EH (cell line): ENCODE measurements at places on chromosomes 1 and 21.

DNA sequence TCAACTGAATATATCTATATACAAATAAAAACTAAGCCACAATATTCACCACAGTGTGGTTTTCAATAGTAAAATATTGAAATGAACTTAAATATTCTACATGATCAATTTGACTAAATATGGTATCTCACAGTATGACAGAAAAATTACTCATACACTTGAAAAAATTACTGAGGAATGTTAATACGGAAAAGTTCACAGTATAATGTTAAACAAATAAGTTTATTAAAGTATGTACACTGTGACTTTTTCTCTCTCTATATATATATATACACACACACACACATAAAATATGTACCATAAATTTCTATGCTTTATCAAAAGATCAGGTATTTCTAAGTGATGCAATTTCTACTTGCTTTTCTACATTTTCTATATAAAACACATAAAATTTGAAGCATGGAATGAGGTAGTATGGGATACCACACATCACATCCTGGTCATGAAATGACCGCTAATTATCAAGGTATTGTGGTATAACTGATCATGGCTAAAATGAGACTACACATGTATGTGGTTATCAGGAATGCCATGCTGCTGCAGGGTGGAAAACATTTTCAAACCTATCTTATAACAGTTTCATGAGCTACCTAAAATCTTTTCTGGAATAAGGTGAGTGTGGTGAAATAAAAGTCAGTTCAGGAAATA is 102.3 kb downstream of the CDC42BPA start:
- DNase-seq = peak; percentile 17

GRCh38 chr1:187654635-187655034 is 825.9 kb downstream of the PLA2G4A start:
- no peak for DNase-seq

- DNase-seq = peak; percentile 2
Observed at GRCh38 chr1:176939993-176940392, 224.5 kb downstream of the ASTN1 start.

- no peak for DNase-seq
Observed at GRCh38 chr1:214719207-214719606, 116.2 kb downstream of the CENPF start.

DNA sequence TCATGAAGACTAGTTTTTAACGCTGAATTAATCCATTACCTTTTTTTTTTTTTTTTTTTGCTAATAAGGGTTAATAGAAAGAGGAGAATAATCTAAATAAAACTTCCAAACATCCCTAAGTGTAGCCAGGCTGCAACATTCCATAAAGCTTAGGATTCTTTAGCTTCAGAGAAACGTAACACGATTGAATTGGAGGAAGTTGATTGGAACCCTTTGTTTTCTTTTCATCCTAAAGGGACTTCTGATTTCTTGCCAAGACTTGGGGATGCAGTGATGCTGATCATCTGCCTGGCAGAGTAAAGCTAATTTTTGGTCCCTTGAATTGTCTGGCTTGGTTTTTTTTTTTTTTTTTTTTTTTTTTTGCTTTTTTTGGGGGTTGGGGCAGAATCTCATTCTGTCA is 142.9 kb downstream of the VPS13D start:
- DNase-seq = no peak

- DNase-seq = no peak
Observed at GRCh38 chr21:31760931-31761330, 29.0 kb upstream of the SCAF4 start.

- DNase-seq = peak; percentile 57
Observed at GRCh38 chr1:168621356-168621755, 45.0 kb downstream of the XCL1 start.

DNA sequence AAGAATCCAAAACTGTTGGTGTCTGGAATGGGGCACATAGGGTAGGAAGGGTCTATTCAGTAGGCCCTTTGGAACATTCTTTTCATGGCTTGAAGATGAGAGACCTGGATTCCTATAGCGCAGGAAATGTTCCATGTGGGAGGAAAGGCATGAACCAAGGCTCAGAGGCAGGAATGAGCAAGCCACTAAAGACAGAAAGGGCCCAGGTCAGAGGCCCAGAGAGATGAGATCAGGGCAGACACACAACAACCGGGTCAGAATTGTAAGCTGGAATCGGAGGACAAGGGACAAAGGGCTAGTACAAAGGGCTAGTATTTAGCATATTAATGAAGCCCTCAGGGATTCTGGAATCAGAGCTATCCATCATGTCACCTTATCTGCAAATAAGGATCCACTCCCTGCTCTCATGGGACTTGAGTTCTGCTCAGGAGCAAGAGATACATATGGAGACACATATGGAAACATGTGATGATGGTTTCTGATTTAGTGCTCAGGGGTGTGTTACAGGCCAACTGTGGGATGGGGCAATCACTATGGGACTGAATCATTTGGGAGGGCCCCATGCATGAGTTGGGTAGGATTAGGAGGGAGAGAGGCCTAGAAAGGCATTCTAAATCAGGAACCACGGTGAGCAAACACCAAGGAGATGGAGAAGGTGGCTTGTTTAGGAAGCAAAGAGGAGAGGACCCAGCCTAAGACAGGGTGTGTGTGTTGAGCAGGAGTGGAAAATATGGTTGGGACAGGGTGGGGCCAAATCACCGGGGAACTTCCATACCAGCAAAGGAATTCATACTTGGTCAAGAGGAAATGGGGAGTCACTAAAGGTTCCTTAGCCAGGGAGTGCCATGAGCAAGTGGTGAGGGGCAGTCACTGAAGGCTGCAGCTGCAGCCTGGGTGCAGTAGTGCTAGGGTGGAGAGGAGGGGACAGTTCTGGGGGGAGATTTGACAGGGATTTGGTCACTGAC is 8.6 kb downstream of the NECTIN4 start:
- peak; percentile 58 for DNase-seq

DNA sequence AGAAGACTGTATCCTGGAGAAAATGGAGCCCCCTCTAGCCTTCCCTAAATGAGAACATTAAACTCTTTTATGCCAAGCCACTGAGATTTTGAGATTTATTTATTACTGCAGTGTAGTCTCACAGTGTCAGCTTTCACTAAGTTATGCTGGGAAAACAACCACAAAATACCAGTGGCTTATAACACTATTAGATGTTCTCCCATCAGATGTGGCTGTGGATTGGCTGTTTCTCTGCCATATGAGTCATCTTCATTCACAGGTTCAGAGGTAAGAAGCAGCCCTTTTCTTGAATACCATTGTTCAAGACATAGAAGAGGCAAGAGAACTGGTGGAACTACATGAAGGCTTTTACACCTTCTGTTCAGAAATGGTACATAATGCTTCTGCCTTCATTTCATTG is 32.1 kb upstream of the ST6GALNAC5 start:
- peak; percentile 40 for DNase-seq

- DNase-seq = peak; percentile 67
Observed at GRCh38 chr1:155207806-155208540, at the start of gene THBS3. Gene THBS3 (minus strand): TSS chr1:155207897. CDS start chr1:155207876, 21 bp downstream.

DNA sequence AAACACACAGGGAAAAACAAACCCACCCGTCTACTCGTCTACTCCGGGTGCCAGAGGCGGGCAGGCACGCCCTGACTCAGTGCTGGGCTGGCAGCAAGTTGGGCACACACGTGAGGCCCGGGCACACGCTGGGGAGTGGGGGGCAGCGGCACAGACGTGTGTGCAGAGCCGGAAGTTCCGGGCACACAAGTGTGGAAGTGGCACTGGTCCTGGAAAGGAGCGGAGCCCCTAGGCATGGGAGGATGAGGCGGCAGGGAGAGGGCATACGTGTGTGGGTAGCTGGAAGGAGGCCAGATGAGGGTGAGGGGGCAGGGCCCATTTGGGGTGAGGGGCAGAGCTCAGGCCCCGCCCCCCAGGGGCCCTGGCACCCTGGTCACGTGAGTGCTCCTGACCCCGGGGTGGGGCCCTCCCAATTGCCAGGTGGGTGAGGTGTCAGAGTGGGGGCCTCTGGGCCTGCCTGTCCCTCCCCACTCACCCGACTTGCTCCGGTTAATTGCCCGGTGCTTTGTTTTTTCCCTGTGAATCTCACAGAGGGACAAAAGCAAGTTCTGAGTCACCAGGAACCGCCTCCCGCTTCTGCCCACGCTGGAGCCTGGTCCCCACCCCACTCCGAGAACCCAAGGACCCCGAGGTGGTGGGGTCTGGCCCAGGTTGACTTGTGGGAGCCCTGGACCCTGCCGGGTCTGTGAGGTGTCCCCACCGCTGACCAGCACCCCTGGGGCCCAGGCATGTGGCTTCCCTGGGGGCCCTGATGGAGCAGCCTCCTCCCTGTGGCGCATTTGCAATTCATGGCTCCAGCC is 104.8 kb upstream of the CASZ1 start:
- no peak for DNase-seq

DNA sequence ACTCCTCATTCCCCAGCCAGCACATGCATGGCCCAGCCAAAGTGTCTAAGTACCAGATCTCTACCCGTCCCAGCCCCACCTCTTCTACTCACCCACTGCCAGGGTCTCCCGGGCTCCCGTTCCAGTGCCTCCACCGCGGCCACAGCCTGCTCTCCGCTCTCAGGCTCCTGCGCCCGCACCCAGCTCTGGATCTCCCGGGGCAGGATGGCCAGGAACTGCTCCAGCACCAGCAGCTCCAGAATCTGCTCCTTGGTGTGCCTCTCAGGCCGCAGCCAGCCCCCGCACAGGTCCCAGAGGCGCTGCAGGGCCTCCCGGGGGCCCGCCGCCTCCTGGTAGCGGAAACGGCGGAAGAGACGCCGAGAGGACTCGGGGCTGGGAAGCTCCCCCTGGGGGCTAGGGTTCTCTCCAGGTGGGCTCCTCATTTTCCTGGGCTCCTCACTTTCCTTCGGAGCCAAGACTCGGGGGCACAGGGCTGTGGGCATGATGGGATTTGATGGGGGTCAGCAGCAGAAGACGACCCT is 2.5 kb downstream of the ZNF496 start:
- no peak for DNase-seq

GRCh38 chr1:149987297-149987595 is 23.3 kb downstream of the OTUD7B start:
- DNase-seq = no peak

DNA sequence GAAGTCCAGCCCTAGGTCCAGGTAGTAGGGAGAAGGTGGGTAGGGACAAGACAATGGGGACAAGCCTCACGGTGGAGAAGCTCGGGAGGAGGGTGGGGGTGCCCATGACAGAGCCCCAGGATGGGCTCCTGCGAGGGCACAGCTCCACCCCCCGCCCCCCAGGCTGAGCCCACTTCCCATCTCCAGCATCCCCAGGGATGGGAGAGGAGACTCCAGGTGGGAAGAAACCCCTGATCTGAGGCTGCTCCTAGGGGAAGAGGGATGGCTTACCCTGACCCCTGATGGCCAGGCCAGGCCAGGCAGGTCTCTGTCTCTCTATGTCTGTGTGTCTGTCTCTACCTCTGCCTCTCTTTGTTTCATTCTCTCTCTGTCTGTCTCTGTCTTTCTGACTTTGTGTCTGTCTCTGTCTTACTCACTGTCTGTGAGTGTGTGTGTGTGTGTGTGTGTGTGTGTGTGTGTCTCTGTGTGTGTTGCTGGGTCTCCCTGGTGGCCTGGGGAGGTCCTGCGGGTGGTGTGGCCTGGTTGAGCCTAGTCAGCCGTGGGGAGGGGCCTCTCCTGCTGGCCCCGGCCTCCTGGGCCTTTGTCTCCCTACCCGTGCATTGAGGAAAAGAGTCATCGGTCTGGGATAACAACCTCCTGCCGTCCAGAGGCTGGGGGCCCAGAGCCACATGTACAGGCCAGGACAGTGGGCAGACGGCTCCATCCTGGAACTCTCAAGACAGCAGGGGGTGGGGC is 45.7 kb downstream of the WNT9A start:
- DNase-seq = peak; percentile 41

GRCh38 chr1:211738691-211739301 is 63.4 kb upstream of the NEK2 start:
- no peak for DNase-seq

DNA sequence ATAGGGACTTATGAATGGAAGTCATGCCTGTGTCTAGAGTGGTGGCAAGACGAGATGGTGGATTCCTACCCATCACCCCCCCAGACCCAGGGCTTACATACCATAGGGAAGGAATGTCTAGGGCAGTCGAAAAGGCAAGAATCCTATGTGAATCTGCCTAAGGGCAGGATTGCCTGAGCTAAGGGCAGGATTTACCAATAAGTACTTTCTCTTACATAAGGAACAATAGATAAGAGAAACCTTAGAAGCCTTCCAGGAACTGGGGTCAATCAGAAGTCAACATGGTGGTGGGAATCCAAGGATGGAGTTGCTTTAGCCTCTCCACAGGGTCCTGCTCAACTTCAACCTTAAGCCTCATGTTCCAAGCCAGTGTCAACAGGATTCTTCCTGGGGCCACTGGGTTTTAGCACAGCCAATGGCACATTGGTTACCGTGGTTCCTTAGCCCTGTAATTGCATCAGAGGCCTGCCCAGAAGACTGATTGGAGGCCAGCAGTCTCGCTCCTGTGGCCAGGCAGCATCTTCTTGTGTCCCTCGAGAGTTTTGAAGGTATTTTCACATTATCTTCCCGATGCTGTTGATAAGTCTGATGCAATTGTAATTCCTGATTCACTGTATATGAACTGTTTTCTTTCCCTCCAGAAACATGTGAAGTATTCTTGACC is 20.7 kb downstream of the BACE2 start:
- no peak for DNase-seq

GRCh38 chr1:91120936-91121335 is 99.1 kb upstream of the ZNF644 start:
- DNase-seq = no peak

DNA sequence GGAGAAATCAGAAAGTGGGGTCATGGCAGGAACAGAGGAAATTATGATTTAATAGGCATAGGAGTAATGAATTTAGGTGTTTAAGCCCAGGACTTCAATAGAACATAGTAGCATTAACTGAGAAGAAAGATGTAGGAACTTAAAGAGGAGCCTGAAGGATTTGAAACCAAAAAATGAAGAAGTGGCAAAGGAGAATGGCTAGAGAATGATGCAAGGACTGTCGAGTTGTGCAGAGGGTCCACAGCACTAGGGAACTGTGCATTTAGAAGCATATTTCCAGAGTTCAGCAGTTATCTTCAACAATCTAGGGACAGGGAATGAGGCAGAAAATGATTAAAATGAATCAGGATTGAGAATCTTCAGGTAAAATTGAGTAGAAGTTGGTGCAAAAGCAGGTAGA is 328.1 kb upstream of the LYPLAL1 start:
- no peak for DNase-seq

DNA sequence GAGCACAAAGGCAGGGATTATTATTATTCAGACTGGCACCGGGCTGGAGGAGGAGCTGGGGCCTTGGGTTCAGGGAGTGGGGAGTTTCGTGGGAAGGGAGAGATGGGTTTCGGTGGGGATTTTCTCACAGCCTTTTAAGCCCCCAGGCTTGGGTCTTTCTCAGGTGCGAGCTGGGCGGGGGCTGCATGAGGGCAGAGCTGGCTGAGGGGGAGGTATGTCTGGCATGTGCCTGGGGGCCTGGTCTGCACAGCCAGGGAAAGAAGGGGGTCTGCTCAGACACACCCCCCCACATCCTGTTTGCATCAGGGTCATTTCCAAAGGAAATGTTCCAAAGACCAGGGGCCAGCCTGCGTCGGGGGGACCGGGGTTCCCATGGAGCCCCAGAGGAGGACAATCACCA is 21.6 kb downstream of the GRHL3 start:
- no peak for DNase-seq
